Activated CD8-positive, alpha-beta memory T cell treated with anti-CD3 and anti-CD28 coated beads, Interleukin-2, amount 50 U/mL, for 48 hours (primary cell): ENCODE measurements at places on chromosomes 1 and 21.

DNA sequence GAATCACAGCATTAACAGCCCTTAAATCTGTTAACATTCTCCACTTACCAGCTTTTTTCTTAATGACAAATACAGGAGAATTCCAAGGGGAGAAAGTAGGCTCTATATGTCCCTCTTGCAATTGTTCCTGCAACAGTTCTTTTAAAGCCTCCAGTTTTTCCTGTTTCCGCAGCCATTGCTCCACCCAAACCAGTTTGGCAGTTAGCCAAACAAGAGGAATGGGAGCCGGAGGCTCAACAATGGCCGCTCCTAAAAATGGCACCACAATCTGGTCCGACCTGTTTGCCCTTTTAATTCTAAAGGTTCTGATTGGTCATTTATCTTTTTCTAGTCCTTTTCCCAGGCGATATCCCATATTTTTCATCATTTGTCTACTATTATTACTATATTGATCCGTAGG lies 14.0 kb upstream of the L1TD1 start:
- no peak for DNase-seq

GRCh38 chr1:167482184-167482583 lies 36.1 kb downstream of the CD247 start:
- peak; percentile 61 for DNase-seq

GRCh38 chr1:230267338-230268065 lies 158.6 kb downstream of the PGBD5 start:
- no peak for DNase-seq

DNA sequence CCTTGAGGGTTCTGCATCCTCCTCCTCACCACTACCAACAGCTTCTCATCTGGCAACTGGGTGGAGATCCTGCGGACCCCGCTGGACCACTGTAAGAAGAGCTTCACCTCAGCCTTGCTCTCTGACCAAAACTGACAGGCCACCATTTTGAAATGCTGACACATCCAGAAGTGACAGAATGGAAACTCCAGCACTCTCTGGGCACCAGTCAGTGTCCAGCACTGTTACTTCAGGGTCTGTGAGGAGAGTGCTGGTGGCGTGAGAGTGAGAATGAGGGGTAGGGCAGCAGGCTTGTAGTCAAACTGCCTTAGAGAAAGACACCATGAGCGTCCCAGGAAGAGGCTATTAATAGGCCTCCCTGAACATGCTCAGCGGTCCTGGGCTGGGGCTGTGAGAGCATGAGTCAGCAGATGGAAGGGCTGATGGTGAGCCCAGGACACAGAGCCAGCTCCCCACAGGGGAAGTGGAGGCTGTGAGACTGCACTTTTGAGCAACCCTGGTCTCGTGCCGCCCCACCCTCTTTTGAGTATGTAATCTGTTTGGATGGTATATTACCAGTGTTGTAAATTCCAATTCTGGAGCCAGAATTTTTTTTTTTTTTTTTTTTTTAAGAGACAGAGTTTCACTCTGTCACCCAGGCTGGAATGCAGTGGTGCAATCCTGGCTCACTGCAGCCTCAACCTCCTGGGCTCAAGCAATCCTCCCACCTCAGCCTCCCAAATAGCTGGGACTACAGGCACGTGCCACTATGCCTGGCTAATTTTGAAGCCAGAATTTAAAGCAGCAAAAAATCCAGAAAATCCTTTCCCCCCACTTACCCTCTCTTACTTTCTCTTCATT lies 34.4 kb upstream of the SLC30A1 start:
- DNase-seq, result no peak

GRCh38 chr21:35796844-35797243 lies 263.5 kb downstream of the SETD4 start:
- no peak for DNase-seq

GRCh38 chr1:54310439-54311328 lies 95.5 kb downstream of the SSBP3 start:
- DNase-seq, result no peak

DNA sequence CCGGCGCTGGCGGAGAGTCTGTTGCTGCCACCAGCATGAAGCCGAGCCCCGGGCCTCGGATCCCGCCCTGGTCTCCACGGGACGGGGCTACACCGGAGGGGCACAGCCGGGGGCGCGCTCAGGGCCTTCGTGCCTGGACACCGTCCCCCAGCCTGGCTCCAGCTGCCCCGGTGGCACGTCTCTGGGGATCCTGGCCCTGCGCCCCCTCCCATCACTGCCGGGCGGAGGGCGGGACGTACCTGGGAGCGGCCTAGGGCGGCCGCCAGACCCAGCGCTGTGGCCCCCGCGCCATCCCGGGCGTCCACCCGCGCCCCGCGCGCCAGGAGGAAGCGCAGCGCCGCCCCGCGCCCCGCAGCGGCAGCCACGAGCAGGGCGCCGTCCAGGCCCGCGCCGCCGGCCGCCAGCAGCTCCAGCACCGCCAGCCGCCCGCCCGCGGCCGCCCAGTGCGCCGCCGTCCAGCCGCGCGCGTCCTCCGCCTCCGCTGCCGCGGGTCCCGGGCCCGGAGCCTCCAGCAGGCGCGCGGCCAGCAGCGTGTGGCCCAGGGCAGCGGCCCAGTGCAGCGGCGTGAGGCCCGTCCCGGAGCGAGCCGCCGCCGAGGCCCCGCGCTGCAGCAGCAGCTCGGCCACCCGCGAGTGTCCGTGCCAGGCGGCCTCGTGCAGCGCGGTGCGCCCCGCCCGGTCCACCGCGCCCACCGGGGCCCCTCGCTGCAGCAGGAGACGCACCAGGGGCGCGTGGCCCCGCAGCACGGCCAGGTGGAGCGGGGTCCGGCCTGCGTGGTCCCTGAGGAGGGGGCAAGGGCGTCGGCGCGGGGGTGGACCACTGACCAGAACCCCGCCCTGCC lies 1.0 kb downstream of the ANKRD65 start:
- DNase-seq, result no peak

- no peak for DNase-seq
These were observed 12.4 kb upstream of the MT1HL1 start for GRCh38 chr1:237016626-237017025.

DNA sequence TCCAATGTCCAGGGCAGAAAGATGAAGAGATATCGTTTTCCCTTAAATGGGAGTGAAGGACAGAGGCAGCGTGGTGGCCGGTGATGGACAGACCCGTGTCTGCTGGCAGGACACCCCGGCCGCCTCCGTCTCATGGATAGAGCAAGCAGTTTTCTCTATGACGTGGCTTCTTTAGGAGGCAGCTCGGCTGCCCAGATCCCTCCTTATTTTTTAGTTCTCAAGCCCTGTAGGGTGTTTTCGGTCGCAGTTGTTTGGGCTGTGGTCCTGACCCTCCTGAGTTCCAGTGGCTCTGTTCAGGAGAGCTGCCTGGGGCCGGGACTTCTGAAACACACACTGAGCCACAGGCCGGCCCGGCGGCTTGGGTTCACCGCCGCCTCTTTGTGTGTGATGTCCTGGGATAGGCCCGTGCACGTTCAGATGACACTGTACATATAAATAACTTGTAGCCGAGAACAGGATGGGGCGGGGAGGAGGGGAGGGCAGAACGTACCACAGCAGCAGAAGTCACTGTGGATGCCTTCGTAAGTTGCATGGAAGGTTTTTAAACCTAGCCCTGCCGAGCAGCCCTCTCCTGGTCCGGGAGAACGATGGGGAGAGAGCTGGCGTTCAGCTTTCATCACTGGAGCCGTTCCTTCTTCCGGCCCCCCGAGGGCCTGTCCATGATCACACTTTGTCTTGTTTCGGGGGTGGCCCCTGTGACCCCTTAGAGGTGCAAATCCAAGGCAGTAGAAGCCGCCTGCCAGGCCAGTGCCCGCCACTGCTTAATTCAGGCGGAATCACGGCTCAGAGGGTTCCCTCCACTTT lies 65.2 kb downstream of the SIK1 start:
- DNase-seq, result peak; percentile 64

DNA sequence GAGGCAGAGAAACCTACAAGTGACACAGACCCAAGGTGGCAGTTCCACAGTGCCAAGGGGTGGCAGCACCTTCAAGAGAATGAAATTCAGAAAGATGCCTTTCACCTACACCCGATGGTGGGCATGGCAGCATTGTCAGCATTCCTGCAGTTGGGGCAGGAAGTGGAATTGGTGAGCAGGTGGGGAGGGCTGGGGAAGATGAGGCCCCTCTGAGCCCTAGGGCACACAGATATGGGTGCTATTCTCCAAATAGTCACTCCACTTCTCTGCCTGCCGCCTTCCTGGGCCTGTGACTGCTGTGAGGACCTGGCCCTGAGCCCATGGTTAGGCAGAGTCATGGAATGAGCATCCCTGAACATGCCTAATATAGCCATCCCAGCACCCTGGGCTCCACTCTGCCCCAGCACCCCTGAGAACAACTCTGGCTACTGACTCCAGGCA lies 8.3 kb downstream of the SHISA4 start:
- no peak for DNase-seq

GRCh38 chr21:43866260-43866629 lies 1.2 kb downstream of the AGPAT3 start:
- peak; percentile 79 for DNase-seq

DNA sequence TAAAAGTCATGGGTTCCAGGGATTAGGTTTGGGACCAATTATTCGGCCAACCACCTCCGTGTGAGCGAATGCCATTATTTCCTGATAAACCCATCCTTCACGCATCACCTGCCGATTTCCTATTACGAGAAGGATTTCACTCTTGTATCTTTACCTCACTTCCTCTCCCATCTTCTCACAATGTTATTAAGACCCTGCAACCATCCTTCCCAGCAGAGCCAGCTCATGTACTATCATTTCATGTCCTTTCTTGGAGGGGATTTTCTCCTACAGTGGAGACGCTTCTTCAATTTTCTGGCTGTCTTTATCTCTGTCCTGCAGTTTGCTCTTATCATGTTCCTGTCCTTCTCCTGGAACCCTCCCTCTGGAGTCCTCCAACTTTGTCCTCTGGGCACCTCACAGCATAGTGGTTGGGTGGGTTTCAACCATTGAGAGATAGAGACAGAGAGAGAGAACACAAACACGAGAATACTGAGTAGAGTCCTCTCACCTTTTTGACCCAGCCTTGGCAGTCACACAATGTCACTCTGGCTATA lies 192.2 kb downstream of the DYRK1A start:
- DNase-seq, result no peak

- no peak for DNase-seq
These were observed 7.9 kb downstream of the CSTB start for GRCh38 chr21:43767984-43768867.

GRCh38 chr1:205600085-205600484 lies 31.7 kb downstream of the ELK4 start:
- DNase-seq, result peak; percentile 47

DNA sequence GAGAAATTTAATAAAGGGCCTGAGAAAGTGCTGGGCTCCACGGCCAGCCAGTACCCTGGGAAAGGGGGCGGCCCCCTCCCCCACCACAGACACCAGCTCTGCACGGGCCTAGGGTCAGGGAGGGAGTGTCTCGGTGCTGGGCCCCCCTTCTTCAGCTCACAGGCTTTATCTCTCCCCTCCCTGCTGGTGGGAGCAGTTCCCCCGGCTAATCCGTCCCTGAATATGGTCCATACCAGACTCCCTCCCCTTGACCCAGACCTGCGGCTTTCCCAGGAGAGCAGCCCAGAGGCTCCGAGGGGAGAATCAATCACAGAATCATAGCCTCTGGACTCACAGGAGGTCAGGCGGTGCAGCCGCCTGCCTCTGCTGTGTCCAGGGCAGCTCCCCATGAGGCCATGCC lies 26.0 kb upstream of the RSPO1 start:
- DNase-seq, result no peak

- no peak for DNase-seq
These were observed 13.9 kb upstream of the MAP3K21 start for GRCh38 chr1:233313434-233314155.

DNA sequence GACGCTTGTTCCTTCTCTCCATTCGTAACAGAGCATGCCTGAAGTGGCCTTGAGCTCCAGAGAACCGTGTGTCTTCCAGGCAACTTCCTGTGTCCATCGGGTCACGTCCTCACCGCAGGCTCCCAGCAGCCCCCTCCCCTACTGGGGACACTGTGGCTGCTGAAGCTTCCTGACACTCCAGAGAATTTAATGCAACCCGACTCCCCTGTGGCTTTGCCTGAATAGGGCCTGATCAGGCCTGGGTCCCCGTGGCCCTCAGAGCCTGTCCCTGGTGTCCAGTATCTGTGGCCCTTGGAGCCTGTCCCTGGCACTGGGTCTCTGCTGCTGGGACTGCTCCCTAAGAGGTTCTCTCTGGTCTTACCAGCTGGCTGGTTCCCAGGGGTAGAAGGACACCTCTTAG lies 219.7 kb upstream of the VAMP3 start:
- DNase-seq, result no peak

GRCh38 chr1:24966121-24966723 lies 36.1 kb upstream of the RUNX3 start:
- no peak for DNase-seq

DNA sequence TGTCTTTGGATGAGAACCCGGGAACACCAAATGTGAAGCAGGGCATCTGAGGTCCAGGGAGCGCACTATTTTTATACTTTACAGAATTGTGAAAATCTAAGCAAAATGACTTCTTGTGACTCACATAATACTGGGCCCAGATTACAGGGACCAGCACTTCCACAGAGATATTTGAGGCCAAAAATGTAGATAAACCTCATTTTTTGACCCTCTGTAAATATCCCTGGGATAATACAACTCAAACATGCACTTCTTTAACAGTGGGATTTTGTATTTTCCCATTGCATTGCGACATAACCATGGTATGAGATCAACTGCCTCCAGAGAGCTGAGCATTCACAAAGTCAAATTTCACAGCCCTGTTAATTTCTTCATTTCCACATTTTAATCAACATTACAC lies 289.4 kb upstream of the ADGRL4 start:
- no peak for DNase-seq

DNA sequence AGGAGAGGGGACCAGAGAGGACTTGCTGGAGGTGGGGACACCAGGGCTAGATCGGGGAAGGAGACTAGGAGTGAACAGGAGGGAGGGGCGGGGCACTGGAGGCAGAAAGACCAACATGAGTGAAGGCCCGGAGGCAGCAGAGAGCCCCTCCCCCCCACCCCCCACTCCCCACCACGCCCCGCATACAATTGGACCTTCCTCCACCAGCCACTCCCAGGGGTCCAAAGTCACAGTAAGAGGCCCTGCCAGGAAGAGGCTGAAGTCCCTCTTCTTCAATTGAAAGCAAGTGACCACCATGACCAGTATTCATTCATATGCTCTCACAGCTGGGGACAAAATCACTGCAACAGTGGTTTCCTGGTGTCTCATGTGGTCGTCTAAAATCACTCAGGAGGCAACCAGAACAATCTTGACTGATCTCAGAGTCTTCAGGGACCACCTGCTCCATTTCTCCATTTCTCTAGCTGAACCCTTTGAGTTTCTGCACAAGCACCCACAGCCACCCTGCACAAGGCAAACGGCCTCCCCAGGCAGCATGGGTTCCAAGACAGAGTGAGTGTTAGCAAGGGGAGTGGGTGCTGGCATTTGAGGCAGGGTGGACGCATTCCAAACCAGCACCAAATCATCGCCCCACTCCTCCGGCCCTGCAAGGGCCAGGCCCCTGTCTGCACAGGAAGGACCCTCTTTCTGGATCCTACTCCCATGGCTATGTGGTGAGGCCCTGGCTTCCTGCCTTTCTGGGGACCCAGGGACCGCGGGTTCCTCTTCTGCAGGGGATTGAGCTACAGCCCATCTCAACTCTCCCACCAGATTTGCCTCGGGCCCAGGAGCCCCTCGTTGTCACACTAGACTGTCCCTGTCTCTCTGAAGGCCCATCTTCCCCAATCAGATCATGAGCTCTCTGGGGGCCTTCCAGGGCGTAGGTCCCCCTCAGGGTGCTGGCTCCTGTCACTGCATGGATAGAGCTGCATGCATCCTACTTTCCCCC lies 17.0 kb downstream of the LAPTM5 start:
- DNase-seq, result no peak

GRCh38 chr21:14916676-14917141 lies 148.1 kb downstream of the NRIP1 start:
- DNase-seq, result no peak
